Activated CD4-positive, alpha-beta T cell treated with anti-CD3 and anti-CD28 coated beads, Interleukin-2, amount 50 U/mL, for 48 hours (primary cell): ENCODE measurements at places on chromosomes 3 and 15.

DNA sequence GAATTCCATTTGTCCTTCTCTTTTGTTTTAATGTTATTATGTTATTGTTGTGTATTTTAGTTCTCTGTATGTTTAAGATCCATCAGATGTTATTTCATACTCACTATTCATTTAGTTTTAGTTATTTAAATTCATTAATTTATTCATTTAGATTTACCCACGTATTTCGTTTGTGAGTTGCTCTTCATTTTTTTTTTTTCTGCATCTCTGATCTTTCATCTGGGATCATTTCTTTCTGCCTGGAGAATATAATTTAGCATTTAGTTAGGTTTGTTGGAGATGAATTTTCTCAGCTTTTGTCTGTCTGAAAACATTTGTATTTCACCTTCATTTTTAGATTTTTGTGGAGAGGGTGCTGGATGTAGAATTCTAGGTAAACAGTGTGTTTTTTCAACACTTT is 12.9 kb downstream of the NEO1 start:
- no peak for DNase-seq

- no peak for DNase-seq
These were observed 4.2 kb downstream of the RPL15 start for GRCh38 chr3:23921052-23921511.

DNA sequence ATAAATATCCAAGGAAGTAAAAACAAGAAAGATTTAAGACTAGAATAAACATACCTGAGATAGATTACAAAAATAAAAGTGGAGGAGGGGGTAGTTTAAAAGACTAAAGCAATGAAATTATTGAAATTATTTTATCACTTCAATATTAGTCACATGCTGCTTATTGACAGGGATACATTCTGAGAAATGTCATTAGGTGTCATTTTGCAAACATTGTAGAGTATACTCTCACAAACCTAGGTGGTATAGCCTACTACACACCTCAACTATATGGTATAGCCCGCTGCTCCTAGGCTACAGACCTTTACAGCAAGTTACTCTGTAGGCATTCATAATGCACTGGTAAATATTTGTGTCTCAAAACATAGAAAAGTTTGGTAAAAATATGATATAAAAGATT is 77.1 kb upstream of the MLF1 start:
- DNase-seq, result no peak

GRCh38 chr3:11373235-11373634 is 101.0 kb downstream of the ATG7 start:
- no peak for DNase-seq

- DNase-seq, result no peak
These were observed 378.1 kb downstream of the GABRB3 start for GRCh38 chr15:26394801-26395200.

DNA sequence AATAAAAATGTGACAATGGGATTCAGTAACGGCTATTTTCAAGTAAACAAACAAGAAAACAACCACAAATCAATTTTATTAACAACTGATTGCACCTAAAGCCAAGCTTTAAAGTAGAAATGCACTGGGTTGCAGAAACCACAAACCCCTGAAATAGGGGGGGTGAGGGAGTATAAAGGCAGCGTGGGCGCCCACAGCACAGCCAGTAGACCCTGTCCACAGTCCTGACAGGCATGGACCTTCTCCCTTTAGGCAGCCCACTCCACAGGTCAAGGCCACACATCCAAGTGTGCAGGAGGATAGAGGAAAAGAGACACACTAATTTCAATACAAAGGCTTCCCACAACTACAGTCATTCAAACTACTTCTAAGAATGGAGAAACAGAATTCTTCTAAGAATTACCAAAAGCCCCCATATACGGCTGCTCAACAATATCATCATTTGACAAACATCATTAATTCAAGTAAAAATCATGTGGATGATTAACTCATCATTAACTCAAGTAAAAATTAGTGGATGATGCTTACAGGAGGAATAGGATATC is 48.7 kb downstream of the CHSY1 start:
- DNase-seq, result no peak

DNA sequence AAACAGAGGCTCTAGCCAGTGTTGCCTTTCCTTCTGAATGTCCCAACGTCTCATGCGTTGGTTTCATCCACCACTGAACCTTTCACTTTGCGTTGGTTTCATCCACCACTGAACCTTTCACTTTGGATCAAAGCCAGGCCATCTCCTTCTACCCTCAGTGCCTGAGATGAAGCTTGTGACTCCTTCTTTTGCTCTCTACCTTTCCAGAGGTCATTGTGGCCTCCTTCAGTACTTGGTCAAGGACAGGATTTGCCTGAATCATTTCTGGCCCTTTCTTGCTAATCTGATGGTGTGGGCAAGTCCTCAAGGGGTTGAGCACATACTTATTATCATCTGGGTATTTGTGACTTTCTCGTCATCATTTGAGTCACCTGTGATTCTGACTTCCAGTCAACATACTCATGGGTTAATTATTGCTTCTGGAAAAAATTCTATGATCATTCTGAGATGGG is 50.0 kb downstream of the SELENOT start:
- DNase-seq, result peak; percentile 27

GRCh38 chr3:65595222-65596028 is 443.3 kb downstream of the MAGI1 start:
- no peak for DNase-seq

DNA sequence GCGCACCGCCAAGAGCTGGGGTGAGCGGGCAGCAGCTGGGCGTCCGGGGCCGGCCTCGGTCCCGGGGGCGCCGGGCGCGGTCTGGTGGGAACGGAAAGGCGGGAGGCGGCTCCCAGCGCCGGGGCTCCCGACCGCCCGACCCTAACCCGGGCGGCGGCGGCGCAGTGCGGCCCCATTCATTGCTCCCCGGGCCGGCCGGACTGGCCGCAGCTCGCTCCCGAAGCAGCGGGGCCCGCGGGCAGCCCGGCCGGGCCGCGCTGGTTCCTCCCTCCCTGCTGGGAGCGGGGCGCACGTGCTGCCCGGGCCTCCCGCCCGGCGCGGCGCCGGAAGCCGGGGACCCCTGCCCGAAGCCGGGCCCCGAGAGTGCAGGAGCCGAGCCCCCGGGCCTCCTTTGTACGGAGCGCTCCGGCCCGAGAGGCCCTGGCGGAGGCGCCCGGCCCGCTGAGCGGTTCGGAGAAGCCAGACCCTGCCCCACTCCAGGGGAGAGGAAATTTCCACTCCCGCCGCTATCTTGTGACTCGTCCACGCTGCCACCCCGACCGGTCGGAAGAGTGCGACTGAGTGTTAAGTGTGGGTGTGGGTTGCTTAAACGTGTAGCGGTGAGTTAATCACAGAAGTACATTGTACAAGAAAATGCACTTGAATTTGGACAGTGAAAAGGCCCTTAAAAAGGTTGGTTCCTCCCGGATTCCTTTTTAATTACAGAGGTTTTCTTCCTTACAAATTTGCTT is 613 bp downstream of the ATP1B3 start:
- DNase-seq, result peak; percentile 75

DNA sequence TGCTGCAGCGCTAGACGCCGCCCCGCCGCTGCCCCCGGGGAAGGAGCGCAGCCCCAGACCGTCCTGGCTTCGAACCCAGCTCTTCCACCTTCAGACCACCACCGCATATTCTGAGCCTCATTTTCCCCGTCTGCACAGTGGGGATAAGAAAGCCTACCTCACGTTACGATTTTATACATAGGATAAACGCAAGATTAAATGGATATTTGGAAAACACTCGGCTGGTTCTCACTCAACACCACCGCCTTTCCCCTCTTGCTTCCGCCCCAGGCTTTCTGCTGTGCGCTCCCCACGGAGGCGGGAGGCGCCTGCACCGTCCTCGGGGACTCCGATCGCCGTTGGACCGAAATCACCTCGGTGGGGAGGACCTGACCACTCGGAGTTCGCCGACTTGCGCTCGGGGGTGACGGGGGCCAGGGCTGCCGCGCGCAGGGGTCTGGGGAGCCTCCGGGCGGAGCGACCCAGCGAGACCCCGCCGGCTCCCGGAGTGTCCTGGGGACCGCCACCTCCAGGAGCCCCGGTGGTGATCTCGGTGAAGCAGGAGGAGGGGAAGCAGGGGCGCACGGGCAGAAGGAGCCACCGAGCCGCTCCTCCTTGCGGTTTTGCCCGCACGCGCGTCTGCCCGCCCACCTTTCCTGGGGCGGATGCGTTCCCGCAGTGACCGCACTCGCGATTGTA is 4.0 kb downstream of the FBXL22 start:
- DNase-seq, result peak; percentile 62

GRCh38 chr15:75712668-75713337 is at the start of gene CSPG4:
Gene CSPG4, minus strand, starts transcription at chr15:75712848. Its CDS starts 93 bp downstream, at chr15:75712755.
- no peak for DNase-seq

DNA sequence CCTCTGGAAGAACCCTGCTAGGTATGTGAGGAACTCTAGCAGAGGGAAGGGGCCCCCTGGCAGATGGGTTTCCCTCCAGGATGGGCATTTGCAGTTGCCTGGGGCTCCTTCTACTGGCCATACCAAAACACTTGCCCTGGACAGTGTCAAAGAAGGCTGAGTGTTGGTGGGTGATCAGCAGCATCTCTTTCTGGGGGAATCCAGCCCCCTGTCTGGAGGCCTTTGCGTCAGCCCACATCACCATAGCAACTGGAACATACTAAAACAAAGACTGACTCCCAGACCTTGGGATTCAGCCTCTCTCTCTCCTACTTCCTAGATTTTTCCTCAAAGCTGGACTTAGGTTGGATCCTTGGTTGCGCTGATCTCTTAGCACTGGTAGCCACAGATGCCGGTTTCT is 8.1 kb downstream of the CEMIP start:
- DNase-seq, result no peak

DNA sequence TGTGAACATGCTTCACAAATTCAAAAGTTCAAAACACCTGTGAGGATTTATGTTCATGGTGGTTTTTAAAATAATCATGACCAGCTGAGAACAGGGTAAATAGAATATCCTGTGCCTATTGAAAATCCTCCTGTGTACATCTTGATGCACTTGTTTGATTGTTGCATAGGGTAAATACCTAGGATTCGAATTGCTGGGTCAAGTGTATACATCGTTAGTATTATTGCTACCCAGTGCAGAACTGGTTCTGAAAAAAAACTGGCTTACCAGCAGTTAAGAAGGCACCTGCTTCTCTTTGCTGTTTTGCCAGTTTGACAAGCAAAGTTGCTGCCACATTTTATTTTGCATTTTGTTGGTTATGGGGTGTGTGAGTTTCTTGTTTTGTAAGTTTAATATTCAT is 272.6 kb downstream of the CLSTN2 start:
- DNase-seq, result no peak

DNA sequence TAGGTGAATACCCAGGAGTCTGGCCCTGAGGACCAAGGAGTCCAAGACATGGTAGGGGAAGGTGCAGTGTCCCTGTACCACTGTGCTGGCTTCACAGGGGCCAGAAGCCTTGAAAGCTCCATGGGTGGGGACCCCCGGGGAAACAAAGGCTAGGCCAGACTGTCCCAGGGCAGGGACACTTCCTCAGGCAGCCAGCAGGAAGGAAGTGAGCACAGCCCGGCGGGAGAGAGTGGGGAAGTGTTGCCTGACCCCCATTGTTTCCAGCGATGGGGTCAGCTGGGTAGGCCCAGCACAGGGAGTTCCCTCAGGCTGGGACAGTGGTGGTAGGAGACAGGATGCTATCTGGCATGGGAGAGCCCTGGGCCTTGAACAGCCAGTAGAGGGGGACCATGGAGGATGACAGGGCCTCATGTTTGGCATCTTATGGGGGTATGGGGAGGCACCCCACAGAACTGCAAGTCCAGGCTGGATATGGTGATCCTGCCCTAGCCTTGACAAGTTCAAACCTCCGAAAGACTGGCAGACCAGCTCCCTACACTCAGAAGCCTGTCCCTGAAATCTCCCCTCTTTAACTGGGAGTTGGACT is 1.2 kb upstream of the HYAL2 start:
- DNase-seq, result no peak

DNA sequence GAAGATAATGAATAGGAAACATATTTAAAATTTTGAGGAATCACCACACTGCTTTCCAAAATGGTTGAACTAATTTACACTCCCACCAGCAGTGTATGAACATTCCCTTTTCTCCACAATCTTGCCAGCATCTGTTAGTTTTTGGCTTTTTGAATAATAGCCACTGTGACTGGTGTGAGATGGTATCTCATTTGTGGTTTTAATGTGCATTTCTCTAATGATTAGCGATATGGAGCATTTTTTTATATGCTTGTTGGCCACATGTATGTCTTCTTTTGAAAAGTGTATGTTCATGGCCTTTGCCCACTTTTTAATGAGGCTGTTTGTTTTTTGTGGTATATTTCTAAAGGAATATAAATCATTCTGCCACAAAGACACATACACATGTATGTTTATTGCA is 166.3 kb downstream of the NECTIN3 start:
- no peak for DNase-seq

GRCh38 chr3:184691397-184692231 is 20.2 kb downstream of the MAGEF1 start:
- DNase-seq, result no peak

DNA sequence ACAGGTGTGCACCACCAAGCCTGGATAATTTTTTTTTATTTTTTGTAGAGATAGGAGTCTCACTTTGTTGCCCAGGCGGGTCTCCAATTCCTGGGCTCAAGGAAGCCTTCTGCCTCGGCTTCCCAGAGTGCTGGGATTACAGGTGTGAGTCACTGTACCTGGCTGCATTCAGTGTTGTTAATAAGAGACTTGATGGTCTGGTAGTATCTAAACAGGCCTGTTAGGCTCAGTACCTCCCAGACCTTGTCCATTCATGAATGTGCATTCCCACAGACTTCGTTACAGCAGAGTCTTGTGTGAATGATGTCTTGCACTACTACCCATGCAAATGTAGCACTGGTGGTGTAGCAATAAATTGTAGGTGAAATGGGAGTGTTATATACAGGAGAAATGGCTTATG is 17.7 kb downstream of the CMTM8 start:
- no peak for DNase-seq

GRCh38 chr3:101379658-101380376 is 59.4 kb upstream of the IMPG2 start:
- DNase-seq, result no peak

- no peak for DNase-seq
These were observed 379.6 kb upstream of the PDZRN3 start for GRCh38 chr3:74004386-74004785.

- DNase-seq, result no peak
These were observed 4.0 kb downstream of the TMEM212 start for GRCh38 chr3:171847133-171847532.

DNA sequence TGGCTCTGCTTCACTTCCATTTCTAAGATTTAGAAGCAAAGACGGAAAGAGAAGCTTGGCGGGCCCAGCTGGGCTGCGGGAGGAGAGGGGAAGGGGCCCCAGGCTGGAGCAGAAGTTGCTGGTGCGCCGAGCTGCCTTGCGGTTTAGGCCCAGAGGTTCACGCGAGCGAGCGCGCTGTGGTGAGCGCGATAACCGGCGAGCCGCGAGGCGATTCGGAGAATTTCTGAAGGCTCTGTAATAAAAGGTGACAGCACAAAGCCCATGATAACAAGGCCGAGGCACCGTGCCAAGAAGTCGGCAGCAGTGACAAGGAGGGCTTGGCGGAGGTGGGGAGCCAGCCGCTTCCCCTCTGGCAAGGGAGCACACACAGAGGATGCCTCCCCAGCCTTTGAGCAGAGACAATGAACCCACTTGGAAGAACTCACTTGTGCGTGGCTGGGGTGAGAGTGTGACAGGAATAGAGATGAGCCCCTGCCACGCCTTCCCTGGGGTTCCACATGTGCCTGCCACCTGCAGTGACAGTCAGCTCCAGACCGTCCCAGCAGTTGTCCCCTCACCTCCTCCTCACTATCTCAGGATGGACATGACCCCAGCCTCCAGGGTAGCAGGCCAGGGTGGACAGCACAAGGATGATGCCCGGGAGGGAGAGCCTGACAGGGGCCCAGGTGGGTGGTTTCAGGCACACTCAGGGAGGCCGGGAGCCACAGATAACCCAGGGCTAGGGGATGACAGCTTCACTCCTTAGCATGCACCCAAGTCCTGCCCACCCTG is 315.2 kb downstream of the UACA start:
- DNase-seq, result peak; percentile 34
